ENCODE measurements at places on chromosomes 12 and 14.

- no peak for DNase-seq
Observed at GRCh38 chr12:113497693-113498092, 26.0 kb upstream of the LHX5 start.

- no peak for DNase-seq
Observed at GRCh38 chr12:132703641-132704040, 7.0 kb upstream of the PGAM5 start.

GRCh38 chr14:31967669-31967975, 109.5 kb upstream of the ARHGAP5 start:
- DNase-seq: no peak

GRCh38 chr12:4809449-4810218, 89.4 kb downstream of the GALNT8 start:
- DNase-seq: no peak

DNA sequence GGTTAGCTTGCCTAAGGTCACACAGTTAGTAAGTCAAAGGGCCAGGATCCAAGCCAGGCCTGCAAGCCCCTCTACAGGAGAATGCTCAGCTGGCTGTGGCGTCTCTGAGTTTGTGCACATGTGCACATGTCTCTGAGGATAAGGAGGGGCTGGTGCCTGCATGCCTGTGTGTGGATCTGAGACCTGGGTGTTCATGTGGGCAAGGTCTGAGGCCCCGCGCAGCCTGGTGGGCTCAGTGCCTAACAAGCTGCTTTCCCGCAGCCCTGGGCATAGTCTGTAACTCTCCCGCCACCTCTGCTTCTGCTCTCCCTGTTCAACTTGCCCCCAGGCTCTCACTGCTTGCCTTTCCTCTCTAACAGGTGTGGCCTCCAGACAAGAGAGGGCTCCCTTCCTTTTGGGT, 4.3 kb upstream of the SLC6A12 start:
- no peak for DNase-seq

DNA sequence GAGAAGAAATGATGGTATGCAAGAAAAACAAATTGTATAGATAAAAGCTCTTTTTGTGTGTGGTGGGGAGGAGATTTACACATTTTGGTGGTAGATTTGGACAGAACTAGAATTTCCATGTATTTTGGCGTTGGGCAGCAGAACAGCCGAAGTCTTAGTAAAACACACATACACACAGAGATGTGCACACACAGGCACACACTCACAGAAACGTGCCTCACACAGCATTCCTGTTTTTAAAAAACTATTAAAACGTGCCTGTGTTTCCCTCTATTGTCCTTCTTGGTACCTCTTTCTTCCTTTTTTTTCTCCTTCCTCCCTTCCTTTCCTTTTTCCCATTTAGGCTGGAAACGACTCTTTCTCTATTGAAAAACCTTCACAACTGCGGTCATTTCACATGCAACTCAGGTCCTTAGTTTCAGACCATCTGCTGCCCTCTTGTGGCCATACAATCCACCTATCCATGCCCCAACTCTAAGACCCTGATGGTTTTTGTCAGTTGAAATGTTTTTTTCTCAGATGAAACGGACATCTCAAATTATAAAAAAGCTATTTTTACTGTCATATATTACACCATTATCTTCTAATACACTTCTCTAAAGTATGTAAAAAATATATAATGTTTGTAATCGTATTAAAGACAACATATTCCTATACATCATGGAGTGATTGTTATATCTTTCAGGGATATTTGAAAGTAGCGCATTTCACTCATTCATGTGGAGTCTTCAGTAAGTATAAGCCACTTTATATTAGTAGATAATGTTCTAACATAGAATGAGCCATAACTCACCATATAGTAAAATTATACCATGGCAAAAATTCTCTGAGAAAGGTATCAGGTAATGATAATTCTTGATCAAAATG, 386.7 kb upstream of the NOVA1 start:
- no peak for DNase-seq

DNA sequence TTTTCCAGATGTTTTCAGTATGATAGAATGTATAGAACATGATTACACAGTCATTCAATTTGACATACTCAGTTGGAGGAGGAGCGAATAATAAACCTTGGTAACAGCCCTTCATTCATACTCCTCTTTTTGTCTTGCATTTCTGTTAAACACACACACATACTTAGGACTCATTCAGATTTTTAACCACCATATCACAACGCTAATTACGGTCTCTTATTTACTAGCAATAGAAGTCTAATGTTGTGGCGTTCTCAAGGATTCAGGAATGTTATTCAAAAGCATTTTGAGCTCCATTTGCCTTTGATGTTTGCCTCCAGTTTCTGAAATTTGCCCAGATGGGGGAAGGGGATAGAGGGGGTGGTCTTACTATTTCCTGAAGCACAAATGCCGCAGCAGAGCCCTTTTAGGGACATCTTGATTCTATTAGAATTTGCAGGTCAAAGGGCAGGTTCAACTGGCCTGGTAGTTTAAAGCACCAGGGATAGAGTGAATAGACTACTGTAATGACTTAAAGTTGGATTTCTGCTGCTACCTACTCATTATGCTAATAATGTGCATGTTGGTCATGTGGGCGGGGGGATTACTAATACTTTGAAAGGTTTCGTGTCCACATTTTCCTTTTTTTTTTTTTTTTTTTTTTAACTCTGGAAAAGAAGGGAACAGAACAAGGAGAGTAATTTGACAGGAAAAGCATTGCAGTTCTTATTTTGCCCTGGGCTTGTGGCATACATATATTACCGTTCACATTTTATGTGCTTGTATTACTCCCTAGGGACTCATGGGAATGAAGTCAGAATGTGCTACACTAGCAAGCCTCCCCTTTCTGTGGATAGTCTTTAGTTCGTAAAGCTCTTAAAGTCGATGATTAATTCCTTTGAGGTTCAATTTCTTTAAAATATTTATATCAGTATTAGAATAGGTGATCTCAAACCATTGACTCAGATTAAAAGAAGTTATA, 226.8 kb downstream of the FBXL14 start:
- DNase-seq: no peak
